AG10803 (cell line): ENCODE measurements at places on chromosomes 16 and 17.

GRCh38 chr16:61936522-61936921, 99.7 kb downstream of the CDH8 start:
- DNase-seq, result no peak

DNA sequence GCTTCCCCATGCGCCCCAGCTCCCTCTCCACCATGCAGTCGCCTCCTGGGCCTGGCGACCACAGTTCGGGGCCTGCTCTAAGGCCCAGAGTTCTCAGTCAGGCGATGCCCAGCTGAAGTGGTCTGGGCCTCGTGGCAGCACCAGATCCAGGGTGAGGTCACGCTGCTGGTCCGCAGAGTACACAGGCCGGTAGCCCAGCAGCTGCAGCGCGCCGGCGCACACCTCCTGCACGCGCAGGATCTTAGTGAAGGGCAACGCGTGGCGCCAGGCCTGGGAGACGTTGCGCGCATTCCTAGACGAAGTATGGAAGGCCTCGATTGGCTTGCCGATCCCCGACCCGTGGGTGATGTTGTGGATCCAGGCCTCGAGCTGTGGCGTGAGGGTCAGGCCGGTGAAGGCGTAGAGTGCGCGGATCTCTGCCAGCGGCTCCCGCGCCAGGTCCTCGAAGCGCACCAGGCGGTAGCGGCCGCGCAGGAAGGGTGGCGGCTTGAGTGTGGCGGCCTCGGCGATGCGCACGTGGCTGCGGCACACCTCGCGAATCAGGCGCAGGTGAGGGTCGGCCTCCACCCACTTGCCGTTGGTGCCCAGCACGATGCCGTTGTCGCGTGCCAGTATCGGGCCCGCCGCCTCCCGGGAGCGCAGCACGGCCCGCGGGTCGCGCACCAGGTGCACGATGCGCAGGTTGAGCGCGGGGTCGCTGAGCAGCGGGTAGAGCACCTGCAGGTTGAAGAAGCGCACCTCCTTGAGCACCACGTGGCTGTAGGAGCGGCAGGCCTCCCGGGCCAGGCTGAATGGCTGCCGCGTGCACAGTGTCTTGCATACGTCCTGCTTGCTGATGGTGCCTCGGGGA, 6.6 kb downstream of the CHST5 start:
- DNase-seq, result no peak

DNA sequence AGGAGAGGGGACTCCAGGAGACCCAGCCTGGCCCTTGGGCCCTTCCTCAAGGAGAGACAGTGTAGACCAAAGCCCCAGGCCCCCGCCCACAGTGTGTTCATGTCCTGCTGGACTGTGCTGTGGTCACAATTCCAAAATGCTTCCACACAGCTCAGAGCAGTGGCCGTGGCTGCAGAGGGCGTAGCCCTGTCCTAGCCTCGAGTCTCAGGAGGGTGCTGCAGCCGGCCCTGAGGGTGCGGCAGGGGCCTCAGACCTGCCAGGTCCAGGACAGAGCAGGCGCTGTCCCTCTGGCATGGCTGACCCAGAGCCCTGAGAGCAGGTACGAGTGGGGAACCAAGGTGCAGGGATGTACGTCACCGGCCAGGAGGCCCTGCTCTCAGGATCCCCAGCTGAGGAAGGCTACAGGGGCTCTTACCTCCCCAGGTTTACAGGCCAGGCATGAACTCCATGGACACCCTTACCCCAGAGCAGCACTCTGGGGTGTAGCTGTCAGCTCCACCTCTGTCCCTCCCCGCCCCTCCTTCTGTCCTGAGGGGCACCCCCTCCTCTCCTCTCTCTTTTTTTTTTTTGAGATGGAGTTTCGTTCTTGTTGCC, 7.3 kb downstream of the DBNDD1 start:
- no peak for DNase-seq

GRCh38 chr17:7027335-7027734, 4.5 kb downstream of the BCL6B start:
- DNase-seq, result no peak

DNA sequence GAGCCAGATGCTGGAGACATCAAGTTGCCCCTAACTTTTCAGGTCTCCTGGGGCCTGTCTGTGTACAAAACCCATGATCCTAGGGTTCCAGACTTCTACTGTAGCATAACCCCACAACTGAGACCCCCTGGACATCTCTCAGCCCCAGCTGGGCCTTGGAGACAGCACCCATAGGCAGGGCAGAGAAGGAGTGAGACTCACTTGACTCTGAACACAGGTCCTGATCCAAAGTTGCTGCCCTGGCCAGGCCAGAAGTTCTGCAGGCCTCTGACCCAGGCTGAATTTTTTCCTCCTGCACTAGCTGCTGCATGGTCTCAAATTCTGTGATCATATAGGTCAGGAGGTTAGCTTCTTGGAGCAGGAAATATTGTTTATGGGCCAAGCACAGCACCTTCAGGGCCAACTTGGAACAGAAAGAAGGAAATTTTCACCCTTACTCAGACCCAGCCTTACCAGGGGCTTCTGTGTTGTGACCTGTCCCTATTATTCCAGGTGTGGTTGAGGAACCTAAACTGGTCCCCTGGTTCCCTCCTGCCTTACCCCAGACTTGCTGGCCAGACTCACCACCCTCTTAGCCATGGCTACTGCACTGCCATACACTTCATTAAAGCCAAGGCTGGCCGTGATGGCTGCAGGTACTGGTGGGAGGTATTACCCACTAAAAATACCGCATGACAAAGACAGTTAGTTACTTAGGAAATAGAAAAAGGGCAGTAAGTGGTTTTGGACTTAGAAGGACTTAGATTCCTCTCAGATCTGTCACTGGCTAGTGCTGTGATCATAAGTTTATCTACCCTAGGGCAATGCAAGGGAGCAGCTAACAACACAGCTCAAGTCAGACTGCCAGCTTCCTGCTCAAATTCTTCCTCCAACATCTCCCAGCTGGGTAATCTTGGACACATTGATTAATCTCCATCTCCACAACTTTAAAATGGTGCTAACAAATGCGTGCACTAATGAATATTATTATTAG, 2180.1 kb downstream of the TP53TG3F start:
- no peak for DNase-seq

- DNase-seq, result peak; percentile 32
Observed at GRCh38 chr17:37273409-37274051, 102.3 kb upstream of the C17orf78 start.

DNA sequence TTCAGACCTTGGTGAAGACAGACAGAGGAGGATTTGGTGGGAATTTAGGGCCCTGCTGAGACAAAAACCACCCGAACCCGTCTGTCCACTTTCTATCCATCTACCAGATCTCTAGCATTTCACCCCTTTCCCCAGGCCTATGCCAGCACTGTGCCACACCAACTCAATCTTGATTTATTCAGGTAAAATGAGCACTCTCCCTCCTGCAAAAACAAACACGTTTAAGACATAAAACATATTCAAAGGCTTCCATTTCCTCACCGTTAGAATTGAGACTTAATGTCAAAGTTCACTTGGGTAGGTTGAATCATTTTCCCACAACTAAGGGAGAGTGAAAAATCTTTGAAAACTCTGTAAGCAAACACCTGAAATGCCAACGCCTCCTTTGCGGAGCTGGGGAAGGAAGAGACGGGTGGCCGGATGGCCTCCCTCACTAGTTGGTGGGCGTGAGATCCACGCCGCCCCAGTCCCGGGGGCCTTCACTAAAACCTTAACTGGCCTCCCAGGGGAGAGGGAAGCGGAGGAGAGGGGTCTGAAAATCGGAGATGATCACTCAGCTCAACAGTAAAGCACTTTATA, 862 bp downstream of the DCAKD start:
- DNase-seq, result no peak

DNA sequence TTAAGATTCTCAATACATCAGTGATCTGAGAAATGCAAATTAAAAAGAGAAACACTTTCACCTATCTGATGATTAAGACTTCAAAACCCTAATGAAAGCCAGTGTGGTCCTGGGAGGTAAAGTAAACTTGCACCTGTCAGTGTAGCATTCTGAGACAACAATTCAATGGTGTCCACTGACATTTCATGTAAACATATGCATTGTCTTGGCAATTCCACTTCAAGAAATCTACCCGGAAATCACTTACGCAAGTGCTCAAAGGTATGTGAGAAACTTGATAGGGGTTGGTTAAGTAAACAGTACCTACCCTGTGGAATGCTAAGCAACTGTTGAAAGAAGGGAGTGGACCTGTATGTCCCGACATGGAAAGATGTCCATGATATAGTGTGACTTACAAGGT, 2.1 kb downstream of the ST6GALNAC1 start:
- no peak for DNase-seq

DNA sequence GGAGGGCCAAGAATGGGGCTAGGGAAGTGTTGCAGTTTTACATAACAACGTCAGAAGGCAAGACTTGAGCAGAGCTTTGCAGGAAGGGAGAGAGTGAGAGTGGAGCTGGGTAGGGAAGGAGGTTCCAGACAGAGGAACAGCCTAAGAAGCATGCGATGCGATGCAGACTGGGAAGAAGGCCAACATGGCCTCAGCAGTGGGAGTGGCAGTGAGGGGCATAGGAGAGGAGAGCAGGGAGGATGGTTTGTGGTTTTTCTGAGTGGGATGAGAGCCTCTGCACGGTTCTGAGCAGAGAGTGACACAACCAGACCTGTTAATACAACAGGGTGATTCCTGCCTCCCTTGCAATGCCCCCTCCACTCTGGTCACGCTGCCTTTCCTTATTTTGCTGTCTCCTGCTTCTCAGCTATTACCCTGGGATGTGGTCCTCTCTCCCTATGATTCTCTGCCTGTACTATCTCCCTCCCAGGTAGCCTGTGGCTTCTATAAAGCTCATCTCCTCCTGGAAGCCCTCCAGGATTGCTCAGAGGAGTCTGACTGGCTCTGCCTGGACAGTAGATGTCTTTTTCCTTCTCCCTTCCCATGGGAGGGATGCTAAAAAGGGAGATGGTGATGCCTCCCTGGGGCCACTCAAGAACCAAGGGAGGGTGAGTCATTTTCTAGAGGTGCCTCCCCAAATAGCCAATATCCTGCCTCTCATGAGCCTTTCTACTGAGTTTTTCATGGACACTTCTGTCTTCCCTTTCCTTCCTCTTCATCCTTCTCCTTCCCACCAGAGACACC, 38.7 kb upstream of the NGFR start:
- DNase-seq, result peak; percentile 91

DNA sequence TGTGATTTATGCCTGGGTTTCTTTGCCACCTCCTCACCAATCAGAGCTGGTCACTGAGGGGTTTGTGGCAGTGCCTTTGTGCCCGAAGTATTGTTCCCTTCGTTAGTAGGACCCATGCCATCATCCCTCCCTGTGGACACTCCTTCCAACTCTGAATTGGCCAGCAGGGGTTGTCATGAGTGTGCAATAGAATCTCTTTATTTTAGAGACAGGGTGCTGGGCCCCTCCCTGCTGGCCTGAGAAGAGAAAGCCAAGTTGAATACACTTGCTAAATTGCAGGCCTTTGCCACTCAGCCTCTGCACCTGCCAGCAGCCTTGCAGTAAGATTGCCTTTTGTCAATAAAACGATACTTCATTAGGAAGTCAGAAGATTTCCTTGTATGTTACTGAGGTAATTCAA, 40.7 kb upstream of the SLC12A3 start:
- DNase-seq, result peak; percentile 33

DNA sequence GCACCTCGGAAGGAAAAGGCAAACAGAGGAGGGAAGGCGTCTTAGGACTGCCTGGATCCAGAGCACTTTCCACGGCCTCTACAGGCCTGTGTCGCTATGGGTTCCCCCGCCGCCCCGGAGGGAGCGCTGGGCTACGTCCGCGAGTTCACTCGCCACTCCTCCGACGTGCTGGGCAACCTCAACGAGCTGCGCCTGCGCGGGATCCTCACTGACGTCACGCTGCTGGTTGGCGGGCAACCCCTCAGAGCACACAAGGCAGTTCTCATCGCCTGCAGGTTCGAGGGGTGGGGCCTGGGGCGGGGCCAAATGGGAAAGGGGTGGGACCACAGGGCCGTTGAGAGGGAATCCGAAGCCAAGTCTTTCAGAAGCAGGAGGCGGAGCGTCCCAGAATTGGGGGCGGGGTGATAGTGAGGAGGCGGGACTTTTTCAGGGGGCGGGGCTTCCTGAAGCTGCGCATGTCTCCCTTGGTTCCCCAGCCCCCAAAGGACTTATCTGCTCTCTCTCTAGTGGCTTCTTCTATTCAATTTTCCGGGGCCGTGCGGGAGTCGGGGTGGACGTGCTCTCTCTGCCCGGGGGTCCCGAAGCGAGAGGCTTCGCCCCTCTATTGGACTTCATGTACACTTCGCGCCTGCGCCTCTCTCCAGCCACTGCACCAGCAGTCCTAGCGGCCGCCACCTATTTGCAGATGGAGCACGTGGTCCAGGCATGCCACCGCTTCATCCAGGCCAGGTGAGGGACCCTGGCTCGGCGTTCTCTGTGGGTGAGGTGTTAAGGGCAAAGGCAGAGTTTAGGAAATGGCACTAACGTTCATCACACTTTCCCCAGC, 939 bp downstream of the BCL6B start:
- DNase-seq, result peak; percentile 72

GRCh38 chr16:88120812-88121211, 169.6 kb downstream of the BANP start:
- DNase-seq, result no peak

DNA sequence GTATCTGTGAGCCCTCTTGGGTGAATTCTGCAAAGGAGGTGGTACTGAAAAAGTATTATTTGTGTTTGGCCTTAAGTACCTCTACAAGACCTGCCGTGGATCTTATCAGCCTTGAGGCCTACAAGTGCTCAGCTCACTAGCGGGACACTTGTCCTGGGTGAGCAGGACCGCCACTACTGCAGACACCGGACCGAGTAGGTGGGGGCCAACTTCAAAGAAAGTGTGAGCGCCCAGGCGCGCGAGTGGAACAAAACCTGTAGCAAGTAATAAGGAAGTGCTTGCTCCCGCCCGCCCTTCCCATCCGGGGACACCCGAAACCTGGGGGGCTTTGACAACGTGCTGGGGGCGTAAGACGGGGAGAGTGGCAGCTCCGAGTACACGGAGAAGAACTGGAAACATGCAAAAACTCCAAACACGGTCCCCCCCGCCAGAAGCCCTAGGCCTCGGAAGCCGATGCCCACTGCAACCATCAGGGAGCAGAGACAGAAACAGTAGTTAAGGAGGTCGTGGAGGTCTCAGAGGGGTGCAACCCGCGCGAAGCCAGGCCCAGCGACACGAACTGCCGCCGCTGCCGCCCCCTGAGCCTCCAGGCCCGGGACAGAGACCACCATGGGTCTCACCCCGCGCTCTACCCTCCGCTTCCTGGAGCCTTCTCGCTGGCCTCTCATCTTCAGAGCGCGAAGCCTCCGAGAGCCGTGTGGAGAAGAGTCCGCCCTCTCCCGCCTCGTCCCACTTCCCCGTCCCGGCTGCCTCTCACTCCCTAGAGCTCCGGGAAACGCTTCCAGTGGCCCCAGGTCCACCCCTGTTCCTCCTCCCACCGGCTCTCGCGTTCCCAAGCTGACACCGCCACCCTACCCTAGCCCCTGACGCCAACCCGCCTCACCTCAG, 537 bp downstream of the CNOT1 start:
- DNase-seq, result peak; percentile 6

DNA sequence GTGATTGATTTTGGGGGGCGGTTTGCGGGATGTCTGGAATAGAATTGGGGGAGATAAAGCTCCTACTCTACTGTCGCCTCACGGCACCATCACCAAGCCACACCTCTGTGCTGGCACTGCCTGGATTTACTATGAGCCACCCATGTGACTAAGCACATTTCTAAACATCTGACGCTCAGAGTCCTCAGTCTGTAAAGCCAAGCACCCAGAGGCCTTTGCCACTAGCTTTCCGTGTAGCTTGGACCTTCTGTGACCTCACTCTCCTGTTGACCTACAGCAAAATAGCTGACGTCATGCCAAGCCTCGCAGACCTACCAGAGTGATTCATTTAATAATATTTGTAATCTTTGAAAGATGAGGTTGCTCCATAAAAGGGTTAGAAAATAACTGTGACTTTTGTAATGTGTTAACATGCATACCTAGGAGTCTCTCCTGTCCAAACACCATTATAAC, 38.5 kb upstream of the MYOCD start:
- peak; percentile 81 for DNase-seq
